ENCODE measurements at places on chromosomes 4 and X.

DNA sequence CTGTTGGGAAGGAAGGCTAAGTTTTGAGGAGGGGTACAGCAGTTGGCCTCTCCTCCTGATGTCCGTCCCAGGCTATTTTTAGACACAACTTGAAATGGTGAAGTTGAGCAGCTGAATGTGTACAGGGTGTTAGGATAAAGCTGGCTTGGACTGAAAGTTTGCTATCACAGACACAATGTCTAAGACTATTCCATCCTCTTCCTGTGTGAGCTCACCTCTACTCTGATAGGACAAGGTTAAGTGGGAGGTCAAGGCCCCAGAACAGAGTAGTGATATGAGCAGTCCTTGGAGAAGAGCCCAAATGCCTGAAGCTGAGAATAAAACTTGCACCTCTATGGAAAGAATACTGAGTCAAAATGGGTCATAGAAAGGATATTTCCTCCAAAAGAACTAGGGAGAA is 4.1 kb downstream of the ATP1B4 start:
- no peak for DNase-seq

- no peak for DNase-seq
These were observed 22.7 kb downstream of the SH3KBP1 start for GRCh38 chrX:19864736-19865135.

DNA sequence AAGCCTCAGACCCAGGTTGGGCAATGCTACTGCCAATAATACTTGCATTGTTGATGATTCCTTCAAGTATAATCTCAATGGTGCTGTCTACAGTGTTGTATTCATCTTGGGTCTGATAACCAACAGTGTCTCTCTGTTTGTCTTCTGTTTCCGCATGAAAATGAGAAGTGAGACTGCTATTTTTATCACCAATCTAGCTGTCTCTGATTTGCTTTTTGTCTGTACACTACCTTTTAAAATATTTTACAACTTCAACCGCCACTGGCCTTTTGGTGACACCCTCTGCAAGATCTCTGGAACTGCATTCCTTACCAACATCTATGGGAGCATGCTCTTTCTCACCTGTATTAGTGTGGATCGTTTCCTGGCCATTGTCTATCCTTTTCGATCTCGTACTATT is 7.4 kb downstream of the LPAR4 start:
- no peak for DNase-seq

DNA sequence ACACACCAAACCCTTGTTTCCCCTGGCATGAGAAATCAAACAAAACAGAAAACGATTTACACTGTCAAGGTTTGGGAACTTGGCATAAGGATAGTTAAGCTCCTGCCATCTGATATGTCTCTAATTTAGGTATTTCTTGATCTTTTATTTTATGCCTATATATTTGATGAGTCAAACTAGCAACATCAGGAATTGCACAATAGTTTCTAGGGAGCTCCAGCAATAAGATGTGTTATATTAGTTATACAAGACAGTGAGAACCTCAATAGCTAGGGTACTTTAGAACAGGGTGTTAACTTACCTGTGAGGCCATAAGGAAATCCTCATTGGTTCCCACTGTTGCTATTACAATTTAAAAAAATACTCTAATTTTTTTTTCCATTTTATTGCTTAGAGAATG is 474.2 kb downstream of the GBA3 start:
- DNase-seq, result no peak

DNA sequence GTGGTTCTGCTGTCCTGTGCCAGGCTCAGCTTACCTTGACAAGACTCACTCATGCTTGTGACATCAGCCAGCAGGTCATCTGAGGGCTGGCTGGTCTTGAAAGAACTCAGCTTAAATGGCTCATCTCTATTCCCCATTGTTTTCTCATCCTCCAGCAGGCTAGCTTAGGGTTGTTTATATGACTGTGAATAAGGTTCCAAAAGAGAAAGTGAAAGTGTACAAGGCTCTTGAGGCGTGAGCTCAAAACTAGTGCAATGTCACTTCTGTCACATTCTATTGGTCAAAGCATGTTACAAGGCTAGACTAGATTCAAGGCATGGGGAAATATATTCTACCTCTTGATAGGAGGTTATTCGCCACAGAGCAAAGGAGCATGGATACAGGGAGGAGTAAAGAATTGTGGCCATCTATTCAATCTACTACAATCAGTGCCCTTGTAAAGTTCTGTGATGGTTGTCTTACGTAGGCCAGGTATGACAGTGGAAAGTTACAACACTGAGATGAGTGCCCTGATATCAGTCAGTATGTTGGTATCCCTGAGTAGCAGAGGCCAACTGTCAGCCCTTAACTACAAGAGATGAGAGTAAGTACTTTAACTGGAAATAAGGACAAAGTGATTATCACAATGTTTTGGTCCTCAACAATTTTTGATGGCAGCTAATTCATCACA is 19.8 kb upstream of the TMLHE start:
- DNase-seq, result no peak

DNA sequence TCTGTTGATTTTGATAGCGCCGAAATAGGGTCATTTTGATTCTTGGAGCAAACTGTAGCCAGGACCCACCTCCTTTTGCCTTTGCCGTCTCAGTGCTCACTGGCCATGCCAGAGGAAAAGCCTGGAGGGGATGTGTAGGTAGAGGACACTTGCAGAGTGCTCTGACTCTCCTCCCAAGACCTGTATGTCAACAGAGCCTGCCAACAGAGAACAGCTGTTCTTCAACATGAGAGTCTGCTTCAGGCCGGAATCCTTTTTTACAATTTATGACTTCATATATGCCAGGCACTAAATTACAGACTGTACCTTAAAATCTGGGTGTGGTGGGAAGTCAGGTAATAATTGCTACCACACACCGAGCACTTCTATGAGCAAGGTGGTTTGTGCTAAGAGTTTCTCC is 94.2 kb downstream of the KDR start:
- DNase-seq, result no peak

GRCh38 chrX:71131510-71131909 is 13.1 kb downstream of the MED12 start:
- no peak for DNase-seq

GRCh38 chrX:123223409-123223808 is 39.3 kb downstream of the GRIA3 start:
- DNase-seq, result no peak

GRCh38 chr4:168836490-168836889 is 173.6 kb downstream of the CBR4 start:
- no peak for DNase-seq

- DNase-seq, result no peak
These were observed 71.7 kb downstream of the ENOX2 start for GRCh38 chrX:130831347-130831722.

DNA sequence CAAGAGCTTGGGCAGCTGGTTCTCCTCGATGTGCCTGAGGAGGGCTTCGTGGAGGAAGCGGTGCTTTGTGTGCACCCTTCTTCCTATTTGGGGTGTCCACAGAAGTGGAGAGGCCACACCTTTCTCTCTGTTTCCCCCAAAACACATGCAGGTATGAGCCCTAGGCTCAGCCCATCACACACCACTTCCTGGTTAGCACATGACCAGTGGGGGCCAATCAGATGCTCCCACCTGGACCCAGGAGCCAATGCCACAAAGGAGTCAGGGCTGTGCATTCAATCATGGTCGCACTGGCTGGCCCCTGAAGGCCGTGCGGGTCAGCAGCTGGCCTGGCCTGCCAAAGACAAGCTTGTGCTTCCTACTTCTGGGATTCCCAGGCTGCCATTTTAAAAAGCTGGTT is 51.4 kb downstream of the PPP2R2C start:
- DNase-seq, result no peak

DNA sequence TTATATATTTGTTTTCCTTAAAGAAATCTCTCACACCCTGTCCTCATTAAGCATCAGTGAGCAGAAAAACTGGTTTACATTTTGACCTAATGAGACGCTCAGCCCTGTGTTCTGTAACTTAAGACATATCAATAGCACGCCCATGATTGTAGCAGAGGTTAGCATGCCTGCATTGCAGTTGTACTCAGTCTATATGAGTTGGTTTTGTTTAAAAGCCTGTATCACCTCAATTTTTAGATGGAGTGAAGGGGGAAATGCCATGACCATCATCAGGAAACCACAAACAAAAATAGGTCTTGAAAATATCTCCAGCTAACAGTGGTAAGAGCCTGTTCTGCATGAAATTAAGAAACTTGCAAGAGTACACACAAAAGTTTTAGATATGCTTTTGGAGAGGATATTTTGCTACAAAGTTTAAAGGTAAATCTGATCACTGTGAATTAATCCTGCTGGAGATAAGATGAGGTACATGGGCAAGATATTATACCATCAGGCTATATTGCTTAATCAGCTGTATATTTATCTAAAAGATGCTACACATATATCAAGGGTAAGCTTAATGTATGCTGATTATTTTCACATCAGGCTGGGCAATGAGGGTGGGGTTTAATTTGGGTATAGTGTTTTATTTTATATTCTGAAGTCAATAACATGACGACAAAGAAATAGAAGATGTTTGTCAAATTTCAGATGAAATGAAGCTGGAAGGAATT is 13.1 kb upstream of the COQ2 start:
- no peak for DNase-seq

GRCh38 chrX:44314259-44314734 is 29.2 kb downstream of the EFHC2 start:
- no peak for DNase-seq
